Stimulated activated CD8-positive, alpha-beta memory T cell treated with anti-CD3 and anti-CD28 coated beads, Interleukin-12 subunit alpha, Interleukin-12 subunit beta, amount 100 ng/mL, for 4 hours (primary cell): ENCODE measurements at places on chromosomes 2 and 18.

GRCh38 chr2:209519271-209519670, 95.4 kb downstream of the MAP2 start:
- DNase-seq: no peak

- DNase-seq: no peak
Observed at GRCh38 chr18:56574861-56575260, 63.5 kb downstream of the TXNL1 start.

DNA sequence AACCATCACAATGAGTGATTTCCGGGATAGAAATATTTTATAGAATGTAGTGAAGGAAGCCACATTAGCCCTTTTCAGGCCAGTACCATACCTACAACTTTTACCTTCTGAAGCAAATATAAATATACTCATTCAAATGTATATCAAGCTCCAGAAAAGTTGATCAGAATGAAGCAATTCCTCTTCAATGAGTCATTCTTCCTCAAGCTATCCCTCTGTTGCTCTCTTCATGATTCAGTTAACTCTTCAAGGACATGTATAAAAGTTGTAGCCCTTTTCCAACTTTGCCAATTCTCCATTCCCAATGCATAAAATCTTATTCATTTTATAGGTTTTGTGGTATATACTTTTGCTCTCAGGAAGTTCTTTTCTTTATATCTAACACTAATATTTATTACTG, 242.1 kb upstream of the RGPD4 start:
- DNase-seq: no peak

DNA sequence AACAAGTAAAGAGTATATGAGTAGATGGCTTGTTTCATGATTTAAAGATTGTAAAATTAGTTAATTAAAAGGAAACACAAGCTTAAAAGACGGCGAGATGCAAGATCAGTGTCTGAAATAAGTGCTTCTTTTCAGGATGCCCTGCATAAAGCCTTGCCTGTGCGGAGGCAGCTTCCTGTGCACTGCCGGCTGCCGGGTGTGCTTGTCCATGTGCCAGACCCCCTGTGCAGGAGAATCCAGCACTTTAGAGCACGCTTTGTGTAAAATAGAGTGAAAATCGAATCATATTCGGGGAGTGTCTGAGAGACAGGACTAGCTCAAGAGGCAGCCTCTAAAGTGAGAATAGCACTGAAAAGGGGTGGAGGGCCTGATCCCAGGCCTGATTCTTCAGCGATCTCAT, 154.7 kb downstream of the CHST9 start:
- no peak for DNase-seq

- DNase-seq: no peak
Observed at GRCh38 chr2:151265991-151266390, 4.3 kb upstream of the RBM43 start.

- DNase-seq: no peak
Observed at GRCh38 chr2:79432731-79433146, 80.1 kb upstream of the CTNNA2 start.

- no peak for DNase-seq
Observed at GRCh38 chr18:13797157-13797611, 26.8 kb upstream of the MC5R start.

DNA sequence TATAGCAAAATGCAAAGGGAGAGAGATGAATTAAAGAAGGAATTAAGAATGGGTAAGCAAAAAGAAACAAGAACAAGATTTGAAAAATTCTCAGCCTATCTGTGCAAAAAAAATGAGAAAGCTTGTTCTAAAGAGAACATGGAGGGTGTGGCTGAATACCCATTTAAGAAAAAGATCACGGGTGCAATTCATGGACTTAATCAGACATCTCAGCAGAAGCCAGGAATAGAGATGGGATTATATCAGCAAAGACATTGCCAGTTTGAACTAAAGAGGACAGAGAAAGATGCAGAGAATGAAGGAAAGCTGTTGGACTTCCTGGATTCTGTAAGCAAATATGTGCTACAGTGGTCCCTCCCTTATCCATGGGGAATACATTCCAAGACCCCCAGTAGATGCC, 115.6 kb downstream of the RTTN start:
- DNase-seq: no peak

DNA sequence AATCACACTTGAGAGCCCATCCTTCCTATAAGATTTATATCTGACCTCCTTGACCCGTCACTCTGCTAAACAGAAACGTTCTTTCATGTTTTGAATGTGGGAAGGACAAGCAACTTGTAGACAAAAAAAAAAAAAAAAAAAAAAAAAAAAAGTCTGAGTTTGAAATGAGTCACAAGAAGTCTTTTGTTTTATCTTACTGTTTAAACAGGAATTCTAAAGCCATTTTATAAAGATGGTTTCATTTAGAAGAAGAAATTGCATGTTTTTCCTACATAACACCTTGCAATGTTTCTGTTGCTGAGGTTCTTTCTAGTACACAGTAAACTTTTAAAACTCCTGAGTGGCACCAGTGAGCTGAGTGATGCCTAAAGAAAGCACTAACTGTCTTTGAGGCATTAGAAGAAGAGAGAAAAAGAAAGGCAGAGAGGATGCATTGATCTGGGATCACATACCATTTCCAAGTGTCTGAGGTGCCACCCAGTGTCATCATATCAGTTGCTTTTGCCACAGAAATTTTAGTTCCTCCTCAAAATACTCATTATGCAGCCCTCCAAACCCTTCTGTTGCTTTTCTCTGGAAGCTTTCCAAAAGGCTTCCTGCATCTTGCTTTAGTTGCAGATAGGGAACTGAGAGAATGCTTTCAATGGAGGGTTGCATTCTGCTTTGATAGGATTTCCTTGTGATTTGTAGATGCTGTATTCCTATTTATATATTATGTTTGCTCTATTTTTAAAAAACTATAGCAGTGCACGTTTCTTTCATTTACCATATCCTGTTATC, 69.1 kb downstream of the ACVR2A start:
- no peak for DNase-seq

GRCh38 chr2:172021955-172022354, 22.2 kb downstream of the METAP1D start:
- DNase-seq: no peak

- no peak for DNase-seq
Observed at GRCh38 chr2:14678761-14679160, 46.2 kb downstream of the LRATD1 start.

GRCh38 chr2:17912266-17912691, 33.8 kb downstream of the KCNS3 start:
- DNase-seq: no peak

DNA sequence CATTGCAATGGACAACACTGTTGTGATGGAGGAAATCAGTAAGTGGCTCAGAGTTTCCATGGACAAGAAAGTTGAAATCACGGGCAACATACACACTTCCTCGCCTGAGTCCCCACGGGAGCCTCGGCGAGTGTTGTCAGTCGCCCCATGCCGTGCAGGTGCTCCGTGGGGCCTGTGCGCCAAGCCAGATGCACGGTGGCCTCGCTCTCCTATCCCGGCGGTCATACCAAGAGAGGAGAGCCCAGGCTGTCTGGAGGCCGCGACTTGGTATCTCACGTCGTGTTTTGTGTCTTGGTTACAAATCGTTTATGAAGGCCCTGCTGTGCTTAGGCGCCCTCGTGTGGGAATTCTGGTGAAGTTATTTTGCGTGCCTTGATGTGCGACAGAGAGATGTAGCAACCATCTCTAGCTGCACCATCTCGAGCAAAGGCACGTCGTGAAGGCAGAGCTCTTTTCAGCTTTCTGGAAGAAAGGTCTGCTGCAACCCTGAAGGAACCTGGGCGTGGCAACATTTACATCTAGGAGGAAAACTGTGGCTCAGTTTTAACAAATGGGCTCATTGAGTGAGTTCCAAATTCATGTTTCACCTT, 21.8 kb downstream of the ATG4B start:
- DNase-seq: no peak

DNA sequence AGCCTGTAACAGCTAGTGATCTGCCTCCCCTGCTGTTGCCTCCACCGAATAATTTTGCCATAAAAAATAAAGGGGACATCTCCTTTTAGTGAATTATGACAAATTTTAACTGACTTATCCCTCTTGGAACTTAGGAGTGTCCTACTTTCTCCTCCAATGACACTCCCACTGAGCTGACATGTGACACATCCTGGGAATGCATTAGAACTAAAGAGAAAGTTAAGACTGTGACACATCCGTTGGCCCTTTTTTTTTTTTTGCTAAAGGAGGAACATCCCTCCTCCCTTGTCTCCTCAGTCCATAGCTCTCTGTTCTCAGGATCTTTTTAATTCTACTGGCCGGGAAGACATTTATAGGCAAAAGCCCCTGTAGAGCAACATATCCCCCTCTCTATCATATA, 268.2 kb downstream of the NRXN1 start:
- no peak for DNase-seq

GRCh38 chr2:110675679-110676078, 2.2 kb downstream of the BUB1 start:
- DNase-seq: no peak

DNA sequence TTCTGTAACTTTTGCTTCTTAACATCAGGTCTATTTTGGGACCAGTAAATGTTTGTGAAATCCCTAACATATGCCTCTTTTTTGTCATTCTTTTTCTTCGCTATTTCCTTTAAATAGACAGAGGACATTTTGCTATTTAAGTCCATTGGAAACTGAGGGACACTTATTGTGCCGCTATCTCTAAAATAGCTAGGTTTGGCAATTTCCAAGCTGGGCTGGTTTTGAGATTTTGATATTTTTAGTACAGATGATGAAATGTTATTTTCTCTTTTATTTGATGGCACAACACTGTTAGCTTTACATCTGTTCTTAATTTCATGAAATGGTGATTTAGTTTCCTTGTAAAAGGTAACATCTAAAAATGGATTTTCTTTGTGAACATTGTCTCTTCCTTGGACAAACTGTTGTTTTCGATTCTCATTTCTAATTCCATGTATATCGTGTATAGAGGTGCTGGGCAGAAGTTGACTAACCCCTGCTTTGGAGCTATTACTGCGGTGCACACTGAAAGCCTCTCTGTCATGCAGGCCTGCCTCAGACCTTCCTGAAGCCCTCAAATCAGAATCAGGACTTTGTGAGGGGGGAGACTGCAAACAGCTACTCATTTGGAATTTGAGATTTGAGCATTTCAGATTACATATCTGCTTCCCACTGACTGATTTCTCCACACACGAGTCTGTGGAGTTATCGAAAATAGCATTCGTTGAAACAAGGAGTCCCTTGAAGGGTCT, 594 bp downstream of the RAD51AP2 start:
- DNase-seq: no peak

DNA sequence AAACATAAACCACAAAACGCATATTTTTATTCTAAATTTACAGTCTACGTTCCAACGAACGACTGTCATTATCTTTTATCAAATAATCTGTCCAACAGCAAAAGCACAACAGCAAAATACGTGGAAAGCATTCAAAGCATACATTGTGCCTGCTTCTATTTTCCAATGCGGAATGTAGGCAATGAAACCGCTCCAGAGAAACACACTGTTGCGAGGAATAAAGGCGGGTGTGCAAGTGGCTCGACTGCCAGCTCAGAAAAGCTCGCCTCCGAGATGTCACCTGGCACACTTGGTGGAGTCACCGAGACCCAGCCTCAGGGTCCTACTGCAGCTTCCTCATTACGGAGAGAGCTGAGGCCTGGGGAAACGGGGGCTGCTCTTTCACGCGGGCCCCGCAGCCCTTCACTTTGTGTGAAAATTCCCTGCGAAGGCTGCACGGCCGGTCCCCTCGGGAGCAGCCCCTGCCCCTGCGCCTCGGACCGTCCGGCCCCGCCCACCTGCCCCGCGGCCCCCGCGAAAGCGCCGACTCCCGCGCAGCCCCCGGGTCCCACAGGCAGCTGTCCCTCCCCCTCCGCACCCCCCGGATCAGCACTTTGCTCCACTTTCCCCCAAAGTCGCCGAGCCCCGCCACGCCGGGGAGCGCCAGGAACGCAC, 752 bp downstream of the MGAT4A start:
- peak; percentile 26 for DNase-seq

DNA sequence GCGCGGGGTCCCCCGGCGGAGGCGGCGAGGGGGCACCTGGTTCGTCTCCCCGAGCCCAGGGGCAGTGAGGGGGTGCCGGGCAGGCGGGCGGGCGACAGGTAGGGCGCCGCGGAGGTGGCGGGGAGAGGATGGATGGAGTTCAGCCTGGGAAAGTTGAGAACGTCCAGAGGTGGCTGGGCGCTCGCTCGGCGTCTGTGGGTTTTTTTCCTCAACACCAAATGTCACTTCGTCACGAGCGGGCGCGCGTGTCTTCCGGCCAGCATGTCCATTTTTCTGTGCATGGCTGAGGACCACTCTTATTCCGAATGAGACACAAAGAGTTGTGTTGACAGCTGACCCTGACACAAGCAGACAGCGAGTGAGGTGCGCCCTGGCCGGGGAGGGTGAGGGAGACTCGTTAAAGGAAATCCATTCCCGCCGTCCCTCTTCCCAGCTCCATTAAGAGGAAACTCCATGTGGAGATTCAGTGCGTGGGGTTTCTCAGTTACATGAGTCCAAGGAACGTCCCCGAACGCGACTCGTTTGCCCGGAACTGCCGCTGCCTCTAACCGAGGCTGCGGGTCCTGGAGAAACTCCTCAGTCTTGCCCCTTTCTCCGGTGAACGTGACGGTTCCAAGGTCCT, 859 bp downstream of the GREB1L start:
- DNase-seq: no peak

DNA sequence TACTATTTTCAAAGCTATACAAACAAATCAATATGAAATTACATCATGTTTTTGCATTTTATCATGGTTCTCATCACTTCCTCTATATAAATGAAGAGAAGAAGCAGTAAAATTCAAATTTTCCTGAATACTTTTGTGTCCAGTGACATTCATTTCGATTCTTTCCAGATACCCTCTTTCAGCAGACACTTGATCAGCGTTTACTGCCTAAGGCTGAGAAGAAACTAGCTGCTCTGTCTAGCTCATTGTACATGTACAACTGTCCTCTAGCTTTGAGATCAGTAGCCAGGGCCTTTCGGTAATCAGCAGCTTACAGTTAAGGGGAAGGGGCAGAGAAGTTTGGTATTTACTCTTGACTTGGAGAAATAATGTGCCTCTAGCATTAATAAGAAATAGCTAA, 4.8 kb downstream of the VRK2 start:
- no peak for DNase-seq

DNA sequence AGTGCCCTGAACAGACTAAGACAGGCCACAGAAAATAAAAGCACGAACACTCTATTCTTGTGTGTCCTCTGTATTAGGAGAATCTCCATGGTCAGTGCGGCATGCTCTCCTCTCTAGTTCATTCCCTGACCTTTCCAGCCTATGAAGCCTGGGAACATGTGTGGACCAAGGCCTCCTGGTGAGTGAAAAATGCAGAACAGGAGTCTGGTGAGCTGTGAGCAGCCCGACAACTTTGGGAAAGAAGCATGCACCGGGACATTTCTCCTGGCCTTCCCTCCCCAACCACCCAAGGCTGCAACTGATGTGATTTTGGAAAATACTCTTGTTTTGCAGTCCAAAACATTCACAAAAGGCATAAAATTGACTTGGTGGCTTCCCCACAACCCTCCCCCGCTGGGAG, 878.3 kb upstream of the ID2 start:
- DNase-seq: no peak
